ENCODE measurements at places on chromosomes 11 and 22.

- DNase-seq = no peak
These were observed 99.6 kb upstream of the THY1 start for GRCh38 chr11:119522609-119523008.

GRCh38 chr11:16402654-16403447 is 46.5 kb upstream of the SOX6 start:
- DNase-seq = no peak

GRCh38 chr22:49566141-49566541 is 261.5 kb downstream of the BRD1 start:
- DNase-seq = no peak

DNA sequence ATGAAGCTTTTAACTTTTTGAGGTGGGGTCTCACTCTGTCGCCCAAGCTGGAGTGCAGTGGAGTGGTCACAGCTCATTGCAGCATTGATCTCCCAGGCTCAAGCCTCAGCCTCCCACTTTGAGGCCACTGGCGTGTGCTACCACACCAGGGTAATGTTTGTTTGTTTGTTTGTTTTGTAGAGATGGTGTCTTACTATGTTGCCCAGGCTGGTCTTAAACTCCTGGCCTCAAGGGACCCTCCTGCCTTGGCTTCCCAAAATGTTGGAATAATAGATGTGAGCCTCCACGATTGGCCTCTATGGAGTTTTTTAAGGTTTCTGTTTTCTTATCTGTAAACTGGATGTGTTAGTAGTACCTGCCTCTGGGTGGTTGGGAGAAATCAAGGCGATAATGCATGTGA is 41.4 kb downstream of the MED15 start:
- no peak for DNase-seq

DNA sequence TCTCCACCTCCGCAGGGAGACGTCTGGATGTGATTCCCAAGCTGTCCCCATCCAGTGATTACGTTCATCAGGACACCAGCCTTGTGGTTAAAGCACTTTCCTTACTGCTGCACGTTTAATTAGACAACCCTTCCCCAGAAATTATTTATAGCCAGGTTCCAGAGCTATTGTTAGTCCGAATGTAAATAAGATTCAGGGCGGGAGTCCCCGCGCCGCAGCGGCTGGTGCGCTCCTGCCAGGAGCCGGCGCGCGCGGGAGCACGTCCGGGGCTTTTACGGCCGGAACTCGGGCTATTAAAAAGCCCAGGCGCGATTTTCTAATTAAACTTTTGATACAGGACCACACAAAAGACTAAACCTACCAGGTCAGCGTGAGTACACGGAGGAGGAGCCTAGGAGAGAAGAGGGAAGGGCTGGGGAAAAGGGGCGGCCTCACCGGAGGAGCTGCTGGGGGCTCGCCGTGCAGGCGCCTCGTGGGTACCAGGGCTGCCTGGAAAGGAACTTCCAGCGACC is 538.3 kb downstream of the OPCML start:
- no peak for DNase-seq

DNA sequence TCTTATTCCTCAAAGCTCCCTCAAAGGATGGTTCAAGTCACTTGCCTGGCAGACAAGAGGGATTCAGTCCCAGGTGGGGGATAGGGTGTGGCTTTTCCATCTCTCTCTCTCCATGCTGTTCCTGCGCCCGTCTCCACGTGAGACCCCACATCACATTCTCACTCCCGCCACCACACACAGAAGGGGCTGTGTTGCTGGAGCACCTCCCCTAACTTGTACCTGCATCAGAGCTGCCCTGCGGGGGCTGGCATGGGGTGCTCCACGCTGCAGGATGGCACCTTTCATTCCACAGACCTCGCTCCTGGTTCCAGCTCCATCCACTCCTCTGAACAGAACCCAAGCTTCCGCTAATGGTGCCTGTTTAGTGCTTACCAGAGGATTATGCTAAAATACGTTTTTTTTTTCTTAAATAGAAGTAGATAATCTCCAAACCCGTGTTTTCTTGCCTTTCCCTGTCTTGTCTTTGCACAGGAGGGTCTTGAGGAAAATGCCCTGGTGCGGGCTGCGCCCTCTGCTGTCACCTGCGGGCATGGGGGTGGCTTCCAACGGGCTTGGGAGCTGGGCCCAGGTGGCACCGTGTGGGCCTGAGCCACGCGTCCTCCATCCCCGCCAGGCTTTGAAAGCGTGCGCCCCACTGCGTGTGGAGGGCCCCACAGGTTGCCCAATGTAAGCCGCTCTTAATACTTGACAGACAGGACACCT is 985.6 kb downstream of the BRD1 start:
- DNase-seq = no peak

GRCh38 chr11:66541892-66542291 is 4.0 kb downstream of the ZDHHC24 start:
- no peak for DNase-seq
